NCI-H1417 treated with DMSO at 0.1 percent for 48 hours (cell line): ENCODE measurements at places on chromosomes 1 and 21.

DNA sequence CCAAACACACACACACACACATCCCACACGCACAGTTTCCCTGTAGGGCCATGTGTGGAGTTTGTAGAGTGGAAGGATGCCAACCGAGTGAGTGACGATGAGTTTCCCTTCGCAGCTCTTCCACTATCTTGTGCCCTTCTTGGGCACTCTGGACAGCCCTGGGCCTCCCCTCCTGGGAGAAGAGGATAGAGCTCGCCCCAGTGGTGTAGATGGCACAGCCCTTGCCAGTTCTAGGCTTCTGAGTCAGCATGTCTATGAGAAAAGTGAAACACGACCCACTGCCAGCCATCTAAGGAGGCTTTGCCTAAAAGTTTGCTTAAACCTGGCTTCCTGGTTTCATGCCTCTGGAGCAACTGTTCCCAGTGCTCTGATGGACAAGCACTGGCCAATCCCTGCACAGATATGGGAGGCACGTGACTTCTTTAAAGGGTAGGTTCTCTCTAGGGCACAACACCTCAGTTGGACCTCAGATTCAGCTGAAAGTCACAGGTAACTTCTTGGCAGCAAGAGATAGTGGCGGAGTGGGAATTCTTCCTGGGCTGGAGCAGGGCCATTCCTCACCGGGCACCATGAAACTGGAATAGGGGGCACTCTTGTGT is 195.9 kb upstream of the GALNT2 start:
- DNase-seq, result no peak

DNA sequence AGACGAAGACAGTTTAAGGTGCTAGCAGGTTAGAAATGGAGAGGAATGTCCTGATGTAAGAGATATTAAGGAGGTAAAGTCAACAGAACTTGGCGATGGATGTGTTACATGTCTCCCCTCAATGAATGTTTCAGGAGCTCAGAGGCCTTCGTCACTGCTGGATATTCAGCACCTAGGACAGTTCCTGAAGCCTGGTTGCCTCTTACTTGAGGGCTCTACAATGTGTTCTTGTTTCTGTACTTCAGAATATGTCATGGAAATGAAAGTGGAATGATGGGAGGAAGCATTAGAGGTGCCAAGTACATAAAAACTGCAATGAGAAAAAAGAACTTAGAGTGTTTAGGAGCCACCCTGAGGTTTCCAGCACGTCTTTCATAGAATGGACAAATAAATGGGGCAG is 17.7 kb downstream of the TNR start:
- no peak for DNase-seq

GRCh38 chr21:42002421-42002958 is 7.7 kb downstream of the ZBTB21 start:
- DNase-seq, result no peak

DNA sequence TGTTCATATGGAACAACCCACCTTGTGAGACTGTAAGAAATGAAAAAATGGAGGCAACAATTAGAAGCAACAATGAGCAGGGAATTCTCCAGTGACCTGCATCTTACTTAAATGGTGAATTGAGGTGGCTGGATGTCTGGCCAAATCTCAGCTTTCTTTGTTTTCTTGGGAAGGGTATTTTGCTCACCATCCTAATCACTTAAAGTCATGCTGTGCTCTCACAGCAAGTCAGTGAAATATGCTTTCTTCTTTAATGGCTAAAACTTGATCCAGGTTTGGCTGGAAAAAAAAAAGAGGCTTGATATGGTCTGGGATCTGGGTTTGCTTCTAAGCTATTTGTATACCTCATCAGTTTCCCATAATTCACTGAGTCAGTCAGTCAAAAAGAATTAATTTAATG is 124.8 kb downstream of the ESRRG start:
- no peak for DNase-seq

DNA sequence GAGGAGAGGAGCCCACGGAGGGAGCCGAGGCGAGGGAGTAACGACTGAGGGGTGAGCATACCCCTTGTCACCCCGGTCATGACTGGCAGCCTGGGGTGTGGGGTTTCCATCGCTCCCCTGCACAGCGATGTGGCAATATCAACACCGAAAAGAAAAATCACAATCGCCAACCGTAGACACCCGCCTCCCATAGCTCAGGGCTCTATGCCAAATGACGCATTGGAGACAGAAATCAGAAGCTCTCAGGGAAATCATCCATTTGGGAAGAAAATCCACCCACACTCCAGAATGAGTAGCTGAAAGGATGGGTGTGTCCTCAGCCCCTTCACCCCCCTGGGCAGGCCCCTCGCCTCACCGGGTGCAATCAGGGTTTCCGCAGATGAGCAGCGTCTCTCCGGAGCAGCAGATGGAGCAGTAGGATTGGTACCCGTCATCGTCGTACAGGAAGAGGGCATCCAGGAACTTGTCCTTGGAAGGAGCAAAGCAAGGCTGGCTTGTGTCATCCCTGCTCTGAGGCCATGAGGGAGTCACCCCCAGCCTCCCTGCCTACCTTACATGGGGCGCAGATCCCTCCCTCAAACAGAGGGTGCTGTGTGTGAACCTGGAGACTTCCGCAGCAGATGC is 2.5 kb downstream of the DNMT3L start:
- DNase-seq, result no peak

DNA sequence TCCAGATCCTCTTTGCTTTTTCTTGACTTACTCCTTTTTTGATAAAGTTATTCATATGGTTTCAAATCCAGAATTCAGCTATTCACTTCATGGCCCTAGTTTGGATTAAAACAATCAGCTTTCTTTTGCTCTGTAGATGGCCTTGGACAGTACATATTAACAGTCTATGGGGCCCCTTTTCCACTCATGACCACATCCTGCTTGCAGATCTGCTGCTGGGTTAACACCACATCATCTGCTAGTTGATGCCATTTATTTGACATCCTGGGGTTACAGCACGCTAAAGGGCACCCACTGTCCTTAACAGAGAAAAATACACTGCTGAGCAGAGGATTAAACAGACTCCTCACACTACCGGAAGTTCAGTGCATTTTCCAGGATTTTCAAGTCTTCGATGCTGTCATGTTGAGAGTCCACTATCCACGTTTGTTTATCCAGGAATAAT is 941 bp upstream of the IFI16 start:
- no peak for DNase-seq

GRCh38 chr1:25594971-25595370 is 21.6 kb upstream of the MAN1C1 start:
- DNase-seq, result no peak

DNA sequence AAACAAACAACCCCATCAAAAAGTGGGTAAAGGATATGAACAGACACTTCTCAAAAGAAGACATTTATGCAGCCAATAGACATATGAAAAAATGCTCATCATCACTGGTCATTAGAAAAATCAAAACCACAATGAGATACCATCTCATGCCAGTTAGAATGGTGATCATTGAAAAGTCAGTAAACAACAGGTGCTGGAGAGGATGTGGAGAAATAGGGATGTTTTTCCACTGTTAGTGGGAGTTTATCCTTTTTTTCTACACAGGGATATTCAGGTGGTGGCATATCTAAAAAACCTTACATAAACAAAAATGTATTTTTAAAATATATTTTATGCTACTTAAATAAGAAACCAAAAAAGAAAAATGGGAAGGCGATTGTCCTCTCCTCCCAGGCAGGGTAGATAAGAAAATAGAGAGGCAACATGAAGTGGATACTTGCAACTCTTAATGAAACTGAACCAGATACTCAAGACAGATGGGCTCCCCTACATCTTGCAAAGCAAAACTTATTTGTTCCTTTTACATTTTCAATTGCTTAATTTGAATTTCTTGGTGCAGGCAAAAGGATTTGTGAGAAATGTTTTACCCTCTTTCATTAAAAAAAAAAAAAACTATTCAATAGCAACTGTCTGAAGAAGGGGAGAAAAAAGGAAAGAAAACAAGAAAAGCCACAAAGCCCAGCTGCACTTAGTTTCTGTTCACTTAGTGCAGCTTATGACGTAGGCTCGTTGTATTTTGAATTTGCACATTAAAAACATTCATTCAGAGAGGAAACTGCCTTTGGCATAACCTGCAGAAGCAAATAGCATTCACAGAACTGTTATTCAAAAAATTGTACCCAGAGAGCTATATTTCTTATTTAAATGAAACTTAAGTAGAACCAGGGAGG is 36.9 kb upstream of the RGS1 start:
- no peak for DNase-seq

DNA sequence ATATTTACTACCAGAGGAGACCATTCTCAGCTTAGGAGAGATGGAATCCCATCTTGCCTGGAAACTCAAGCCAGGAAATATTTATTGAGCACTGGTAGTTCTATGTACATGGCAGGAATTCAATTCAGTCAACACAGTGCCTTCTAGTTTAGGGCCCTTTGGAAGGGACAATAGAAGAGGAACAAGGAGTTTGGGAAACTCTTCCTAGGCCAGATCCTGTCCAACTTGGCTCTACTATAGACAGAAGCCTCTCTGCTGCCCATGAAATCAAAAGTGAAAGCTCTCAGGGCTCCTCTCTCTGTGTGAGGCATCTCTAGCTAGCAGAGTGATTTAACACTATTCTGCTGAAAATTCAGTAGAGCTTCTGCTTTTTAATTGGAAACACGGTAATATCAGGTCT is 244.6 kb upstream of the MAP1LC3C start:
- no peak for DNase-seq

DNA sequence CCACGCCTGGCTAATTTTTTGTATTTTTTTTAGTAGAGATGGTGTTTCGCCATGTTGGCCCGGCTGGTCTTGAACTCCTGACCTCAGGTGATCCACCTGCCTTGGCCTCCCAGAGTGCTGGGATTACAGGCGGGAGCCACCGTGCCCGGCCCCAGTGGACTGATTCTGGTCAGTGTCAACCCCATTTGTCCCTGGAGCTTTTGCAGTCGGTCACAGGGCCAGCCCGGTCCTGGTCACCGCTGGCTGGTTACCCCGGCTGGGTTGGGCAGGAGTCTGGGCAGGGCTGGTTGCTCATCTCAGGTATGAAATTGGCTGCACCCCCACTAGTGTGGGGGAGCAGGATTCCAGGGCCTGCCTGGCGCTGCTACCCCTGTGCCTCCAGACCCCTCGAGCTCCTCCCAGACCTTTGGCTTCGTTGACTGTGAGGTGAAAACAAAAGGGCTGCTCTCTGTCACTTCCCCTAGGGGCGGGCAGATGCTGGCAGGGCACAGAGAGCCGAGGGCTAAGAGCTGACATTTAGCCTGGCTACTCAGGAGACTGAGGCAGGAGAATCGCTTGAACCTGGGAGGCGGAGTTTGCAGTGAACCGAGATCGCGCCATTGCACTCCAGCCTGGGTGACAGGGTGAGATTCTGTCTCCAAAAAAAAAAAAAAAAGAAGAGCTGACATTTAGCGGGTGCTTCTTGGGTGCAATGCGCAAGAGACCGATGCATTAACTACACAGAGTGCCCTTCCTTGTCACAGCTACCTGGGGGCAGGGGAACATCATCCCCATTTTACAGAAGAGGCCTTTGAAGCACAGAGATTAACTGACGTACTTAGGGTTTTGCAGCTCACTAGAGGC is 10.6 kb downstream of the TNFRSF1B start:
- DNase-seq, result no peak

DNA sequence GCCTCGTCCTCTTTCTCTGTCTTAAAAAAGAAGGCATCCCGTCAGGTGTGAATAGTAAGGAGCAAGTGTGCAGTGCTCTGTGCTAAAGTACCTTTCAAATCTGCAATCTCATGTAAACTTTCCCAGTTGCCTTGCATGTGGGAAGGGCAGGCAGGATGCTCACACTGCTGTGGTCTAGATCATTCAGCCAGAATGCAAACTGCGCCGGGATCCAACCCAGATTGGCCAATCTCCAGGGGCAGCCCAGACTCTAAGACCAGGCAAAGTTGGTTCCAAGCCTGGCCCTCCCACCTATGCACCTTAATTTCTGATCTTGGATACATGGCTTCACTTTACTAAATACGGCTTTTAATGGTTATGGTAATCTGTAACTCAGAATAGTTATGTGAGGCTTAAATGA is 3.2 kb upstream of the MAP1LC3C start:
- DNase-seq, result no peak

GRCh38 chr21:17231771-17232170 is 281.1 kb upstream of the CXADR start:
- no peak for DNase-seq

GRCh38 chr1:186722711-186723309 is 42.6 kb upstream of the PTGS2 start:
- no peak for DNase-seq

- DNase-seq, result no peak
These were observed 46.1 kb upstream of the KAZN start for GRCh38 chr1:14552246-14552965.

DNA sequence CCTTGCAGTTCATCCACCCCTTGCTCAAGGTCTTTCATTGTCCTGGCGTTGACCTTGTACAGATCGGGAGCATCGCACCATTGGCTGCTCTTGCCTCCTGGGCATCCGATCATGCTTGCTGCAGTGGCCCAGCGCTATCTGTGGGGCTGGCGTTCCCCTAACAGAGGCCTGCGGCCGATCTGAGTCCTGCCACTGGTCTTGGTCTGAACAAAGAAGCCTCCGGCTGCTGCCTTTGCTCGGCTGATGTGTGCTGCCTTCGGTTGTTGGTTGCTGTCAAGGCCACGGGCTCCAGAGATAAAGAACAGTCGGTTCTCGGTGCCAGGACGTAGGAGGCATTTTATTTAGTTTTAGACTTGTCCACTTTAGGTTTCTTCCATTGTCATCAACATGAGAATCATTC is 39.0 kb downstream of the PCNT start:
- no peak for DNase-seq

DNA sequence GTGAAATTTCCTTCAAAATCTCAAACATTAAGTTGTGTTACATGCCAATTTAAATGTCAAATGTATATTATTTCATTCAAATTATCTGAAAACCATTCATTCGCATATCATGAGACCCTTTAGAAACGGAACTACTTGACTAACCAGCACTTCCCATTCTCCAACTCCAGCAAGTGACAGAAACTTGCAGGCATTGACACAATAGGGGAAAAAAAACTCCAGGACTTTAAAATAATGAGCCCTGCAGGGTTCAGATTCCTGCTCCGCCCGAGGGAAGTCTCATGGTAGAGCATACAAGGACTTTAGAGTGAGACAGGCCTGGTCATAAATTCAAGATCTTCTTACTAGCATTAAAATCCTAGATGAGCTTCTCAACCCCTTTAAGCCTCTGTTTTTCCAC is 138.9 kb downstream of the NR5A2 start:
- DNase-seq, result no peak

- DNase-seq, result no peak
These were observed 2.7 kb downstream of the RGL1 start for GRCh38 chr1:183807549-183808168.

GRCh38 chr1:241990040-241990439 is 8.9 kb downstream of the MAP1LC3C start:
- no peak for DNase-seq

DNA sequence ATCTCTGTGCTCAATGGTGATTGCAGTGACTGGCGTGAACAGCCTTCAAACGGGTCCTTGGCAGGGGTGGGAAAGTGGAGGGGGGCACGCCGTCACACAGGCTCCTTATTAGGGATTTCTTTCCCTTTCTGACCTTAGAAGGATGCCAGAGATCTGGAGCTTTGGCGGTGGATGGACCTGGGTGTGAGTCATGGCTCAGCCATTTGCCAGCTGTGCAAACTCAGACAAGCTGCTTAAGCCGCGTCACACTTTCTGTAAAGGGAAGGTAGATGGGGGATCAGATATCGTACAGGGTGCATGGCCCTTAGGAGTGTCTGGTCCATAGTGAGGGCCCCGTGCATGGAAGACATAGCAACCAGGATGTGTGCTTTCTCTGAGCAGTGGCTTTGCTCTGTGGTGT is 48.3 kb upstream of the C1orf174 start:
- DNase-seq, result no peak
